Regular cardiac myocyte (primary cell): ENCODE measurements at places on chromosomes 7 and 10. TPM values are rescaled to one million over a fixed set of nuclear protein-coding genes. Genes with fewer than 3 reads are reported as not detected.

Gene ZNF487
- total RNA-seq = 2.5 and 4.5 TPM in 2 replicates

Gene STOX1
- under 0.01 and 0.19 TPM in 2 replicates for total RNA-seq

Gene OR2AE1
- under 0.01 and 0.28 TPM in 2 replicates for total RNA-seq

Gene GSTO2
- 2.3 and 2.5 TPM in 2 replicates for total RNA-seq
